NCI-H774 (cell line): ENCODE measurements at places on chromosomes 4 and X.

DNA sequence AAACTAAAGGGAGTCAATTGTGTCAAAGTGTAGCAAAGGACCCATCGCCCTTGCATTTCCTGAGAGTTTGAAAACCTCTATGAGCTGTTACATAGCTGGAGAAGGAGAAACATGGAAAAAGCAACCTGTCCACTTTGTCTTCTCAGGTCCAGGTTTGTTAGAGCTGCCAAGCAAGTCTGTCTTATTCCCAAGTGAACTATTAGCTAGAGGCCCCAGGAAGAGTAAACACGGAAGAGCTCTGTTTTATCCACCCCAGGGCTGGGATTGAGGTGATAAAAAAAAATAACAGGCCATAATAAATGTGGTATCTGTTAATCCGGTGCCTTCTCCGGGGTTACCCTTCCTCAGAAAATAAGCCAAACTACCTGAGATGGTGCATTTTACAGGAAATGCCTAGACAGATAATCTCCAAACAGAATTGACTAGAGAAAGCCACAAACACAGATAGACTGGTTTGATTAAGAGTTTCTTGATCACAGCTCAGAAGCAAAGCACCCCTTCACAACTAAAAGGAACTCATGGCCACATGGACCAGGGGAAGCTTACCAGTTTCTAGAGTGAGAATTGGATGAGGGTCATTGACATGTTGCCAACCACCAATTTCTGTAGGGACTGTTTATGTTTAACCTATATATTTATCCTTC, 35.9 kb upstream of the RELL1 start:
- DNase-seq = no peak

GRCh38 chr4:143382596-143382995, 45.9 kb downstream of the GAB1 start:
- no peak for DNase-seq

- DNase-seq = no peak
Observed at GRCh38 chr4:126123611-126124325, 809.0 kb downstream of the FAT4 start.

- no peak for DNase-seq
Observed at GRCh38 chr4:1900087-1900433, 28.9 kb downstream of the NSD2 start.

GRCh38 chrX:19532709-19533108, 17.4 kb upstream of the MAP3K15 start:
- DNase-seq = no peak

DNA sequence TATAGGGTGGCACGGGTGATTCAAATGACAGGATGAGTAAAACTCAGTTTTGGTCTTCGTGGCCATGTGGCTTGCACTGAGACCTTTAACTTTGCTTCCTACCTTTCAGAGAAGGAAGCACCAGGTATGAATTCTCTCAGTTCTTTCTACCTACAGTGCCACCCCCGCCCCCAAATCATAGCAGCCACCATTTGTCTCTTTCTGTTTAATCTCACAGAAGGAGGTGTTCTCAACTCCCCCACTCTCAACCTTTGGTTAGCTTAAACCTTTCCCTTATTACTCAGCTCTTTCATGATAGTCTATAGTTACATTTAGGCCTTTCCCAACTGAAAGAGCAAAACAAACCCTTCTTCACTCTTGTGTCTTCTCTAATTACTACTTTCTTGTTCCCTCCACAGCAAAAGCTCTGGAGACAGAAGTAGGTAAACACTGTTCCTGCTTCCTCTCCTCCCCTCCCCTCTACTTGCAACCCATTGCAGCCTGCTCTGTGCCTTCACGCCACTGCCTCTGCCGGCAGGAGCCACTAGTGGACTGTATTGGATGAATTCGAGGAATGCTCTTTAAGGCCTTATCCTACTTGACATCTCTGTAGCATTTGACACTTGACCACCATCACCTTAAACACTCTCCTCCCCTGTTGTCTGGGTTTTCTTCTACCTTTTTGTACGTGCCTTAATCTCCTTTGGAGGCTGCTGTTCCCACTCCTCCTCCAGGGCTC, 123.7 kb downstream of the AFF1 start:
- no peak for DNase-seq

GRCh38 chrX:53481816-53482465, 47.8 kb upstream of the HSD17B10 start:
- peak; percentile 11 for DNase-seq

DNA sequence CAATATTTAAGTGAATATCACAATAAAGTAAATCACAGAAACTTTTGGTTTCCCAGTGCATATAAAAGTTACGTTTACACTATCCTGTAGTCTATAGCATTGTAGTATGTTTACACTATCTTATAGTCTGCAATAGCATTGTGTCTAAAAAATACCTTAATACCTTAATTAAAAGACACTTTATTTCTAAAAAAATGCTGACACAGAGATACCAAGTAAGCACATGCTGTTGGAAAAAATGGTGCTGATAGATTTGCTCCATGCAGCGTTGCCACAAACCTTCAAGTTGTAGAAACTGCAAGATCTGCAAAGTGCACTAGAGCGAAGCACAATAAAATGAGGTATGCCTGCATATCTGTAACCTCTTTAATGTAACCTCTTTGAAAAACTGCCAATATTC, 847.3 kb downstream of the GLUD2 start:
- DNase-seq = no peak

- DNase-seq = peak; percentile 70
Observed at GRCh38 chr4:77157859-77158486, 966 bp downstream of the CCNG2 start.

GRCh38 chr4:147940171-147940570, 208.3 kb downstream of the ARHGAP10 start:
- DNase-seq = no peak

DNA sequence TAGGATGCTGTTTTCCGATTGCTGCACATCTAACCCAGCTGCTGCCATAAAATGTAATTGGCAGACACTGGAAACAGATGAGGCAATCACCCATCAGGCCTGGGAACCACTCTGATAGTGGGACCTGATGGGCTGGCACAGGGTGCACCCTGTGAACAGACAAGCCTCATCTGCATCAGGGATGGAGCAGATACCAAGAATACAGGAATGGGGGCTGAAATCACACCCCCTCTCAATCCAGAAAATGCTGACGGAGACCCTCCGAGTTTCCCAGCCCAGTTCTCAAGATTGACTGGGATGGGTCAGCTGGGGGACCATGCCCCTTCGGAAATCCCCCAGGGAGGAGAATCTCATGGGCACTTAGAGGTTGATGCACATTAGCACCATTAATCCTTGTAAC, 28.8 kb upstream of the PPP2R2C start:
- DNase-seq = no peak

DNA sequence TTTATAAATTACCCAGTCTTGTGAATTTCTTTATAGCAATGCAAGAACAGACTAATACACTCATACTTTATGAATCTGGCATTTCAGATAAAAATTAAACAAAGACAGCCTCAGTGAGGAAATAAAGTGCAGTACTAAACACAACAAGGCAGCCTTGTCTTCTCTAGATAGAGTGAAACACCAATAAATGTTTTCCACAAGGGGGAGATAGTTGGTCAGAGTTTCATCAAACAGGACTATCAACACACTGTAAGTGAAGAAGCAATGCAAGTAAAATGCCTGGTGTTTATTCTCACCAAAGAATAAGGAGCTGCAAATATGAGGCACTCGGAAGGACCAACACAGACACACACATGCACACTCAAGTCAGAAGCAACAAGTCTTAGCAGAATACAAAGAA, 62.8 kb downstream of the FAM9B start:
- DNase-seq = no peak

DNA sequence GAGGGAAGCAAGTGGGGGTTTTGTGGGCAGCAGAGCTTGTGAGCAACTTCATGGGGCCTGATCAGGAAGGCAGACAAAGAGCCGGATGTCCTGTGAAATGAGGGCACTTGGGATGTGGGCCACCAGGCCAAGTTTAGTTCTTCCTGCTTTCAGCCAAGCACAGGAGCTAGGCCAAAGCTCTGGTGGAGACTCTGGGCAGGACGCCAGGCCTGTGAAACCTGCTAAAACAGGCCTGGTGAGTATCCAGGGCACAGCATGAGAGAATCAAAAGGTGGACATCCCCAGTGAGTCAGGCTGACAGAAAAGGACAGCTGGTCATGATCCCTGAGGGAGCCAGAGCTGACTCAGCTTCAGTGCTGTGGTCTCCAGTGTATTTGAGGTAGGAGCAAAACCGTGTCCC, 95.7 kb downstream of the NPNT start:
- DNase-seq = no peak

GRCh38 chrX:9535101-9535500, 70.2 kb downstream of the TBL1X start:
- no peak for DNase-seq

DNA sequence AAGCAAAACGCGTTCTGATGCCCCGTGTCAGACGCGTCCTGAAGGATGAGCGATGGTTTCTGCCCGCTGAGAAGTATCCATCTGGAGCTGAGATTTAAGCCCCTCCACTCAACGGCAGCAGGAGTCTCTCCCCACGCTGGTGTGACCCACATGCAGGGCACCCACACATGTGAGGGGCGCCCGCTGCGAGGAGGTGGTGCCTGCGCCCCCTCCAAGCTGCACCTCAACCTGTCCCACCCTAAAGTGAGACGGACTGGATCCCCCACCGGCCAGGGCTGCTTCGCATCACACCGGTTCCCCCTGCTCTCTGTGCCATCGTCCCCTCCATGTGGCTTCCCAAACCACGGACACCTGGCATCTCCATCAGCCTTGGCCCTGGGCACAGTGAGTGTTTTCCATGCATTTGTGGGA, 4.5 kb upstream of the PDE6B start:
- no peak for DNase-seq

GRCh38 chr4:77177199-77177598, 20.2 kb downstream of the CCNG2 start:
- DNase-seq = no peak

DNA sequence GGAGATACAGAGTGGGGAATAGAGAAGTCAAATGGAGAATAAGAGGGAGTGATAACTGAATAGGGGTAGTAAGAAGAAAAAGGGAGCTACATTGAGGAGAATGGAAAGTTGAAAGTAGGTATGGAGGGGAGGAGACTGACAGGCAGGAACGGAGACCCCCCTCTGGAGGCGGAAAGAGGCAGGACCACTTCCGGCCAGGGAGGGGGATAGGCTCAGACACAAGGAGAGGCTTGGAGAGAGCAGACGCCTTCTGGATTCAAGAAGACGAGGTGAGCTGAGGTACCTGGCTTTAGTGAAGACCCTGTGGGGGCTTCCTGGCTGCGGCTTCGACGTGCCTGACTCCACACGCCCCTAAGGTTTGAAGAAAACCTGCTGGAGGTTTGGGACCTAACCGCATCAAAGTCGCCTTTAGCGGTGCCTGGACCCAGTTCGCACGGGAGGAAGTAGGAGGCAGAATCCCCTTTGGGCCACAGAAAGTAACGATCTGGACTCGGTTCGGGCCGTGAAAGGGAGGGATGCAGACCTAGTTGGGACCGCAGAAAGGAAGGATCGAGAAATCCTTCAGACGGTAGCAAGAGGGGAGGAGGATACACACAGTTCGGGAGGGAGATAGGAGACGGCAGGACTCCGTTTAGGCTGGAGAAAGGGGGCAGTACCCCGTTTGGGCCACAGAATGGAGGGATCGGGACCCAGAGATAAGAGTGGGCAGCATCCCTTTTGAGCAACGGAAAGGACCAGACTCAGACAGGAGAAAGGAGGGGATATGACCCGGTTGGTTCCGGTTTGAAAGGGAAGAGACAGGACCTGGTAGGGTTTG, at the start of gene TRO:
TSS of gene TRO (plus strand) at position 215 of the 817 bp plus-strand sequence. CDS start 1,423 bp downstream, outside the sequence.
- DNase-seq = no peak

DNA sequence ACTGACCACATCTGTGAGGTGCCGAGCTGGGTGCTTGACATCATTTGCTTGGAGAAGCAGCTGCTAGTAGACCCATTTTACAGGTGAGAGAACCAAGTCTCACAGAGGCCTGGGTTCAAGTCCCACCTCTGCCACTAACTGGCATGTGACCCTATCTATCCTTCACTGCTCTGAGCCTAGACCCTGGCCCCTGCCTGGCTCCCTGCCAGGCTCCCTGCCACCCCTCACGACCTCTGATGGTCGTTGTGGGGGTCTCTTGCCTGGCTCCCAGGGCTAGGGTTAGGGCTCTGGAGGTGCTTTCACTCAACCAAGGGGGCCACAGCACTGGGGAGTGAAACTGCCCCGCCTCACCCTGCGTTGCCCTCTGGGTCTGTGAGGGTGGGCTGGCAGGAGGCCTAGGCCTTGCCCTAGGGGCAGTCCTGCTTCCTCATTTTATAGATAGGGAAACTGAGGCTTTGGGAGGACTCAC, 7.2 kb upstream of the ADD1 start:
- no peak for DNase-seq

DNA sequence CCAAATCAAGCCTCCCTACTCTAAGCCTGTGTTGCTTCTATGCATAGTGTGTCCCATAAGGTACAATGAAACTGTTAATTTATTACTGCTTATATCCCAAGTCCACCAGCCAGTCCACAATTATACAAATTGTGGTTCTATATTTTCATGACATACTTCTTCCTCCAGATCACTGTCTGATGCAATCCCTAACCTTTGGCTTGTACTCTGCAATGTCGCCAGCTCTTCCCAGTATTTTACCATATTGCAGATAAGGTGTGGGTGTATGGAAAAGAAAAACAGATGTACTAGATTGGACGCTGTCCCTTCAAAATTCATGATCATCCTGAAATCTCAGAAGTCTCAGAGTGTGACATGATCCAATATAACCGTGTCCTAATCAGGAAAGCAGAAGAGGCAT, 286.2 kb downstream of the GASK1B start:
- no peak for DNase-seq

DNA sequence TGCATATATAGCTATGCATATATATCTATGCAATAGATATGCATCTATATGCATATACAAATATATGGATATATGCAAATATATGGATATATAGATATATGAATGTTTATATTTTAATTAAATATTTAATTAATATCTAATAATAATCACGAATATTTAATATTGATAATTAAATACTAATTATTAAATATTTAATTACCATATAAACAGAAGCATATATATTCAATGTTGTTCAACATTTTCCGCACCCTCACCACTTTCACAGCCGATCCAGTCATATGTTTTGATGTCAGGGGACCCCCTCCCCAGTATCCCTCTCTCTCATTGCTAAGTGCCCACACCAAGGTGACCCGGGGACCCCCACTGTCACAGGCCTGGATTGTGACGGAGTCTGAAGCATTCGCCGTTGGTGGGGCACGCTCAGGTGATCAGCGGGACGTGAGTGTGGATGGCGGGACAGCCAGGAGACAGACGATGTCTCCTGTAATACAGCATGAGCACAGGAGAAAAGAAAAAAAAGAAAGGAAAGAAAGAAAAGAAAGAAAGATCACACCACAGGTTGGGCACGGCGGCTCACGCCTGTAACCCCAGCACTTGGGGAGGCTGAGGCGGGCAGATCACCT, 199.7 kb downstream of the CRLF2 start:
- no peak for DNase-seq

- DNase-seq = no peak
Observed at GRCh38 chrX:71910643-71910985, at the start of gene NHSL2. Gene NHSL2, plus strand, starts transcription at chrX:71910845.

GRCh38 chr4:121582296-121582695, 114.5 kb downstream of the ANXA5 start:
- DNase-seq = no peak
